ENCODE measurements at places on chromosomes 11 and 22.
A peak's percentile ranks its signal among the peaks of the same experiment; 100 is the strongest.

DNA sequence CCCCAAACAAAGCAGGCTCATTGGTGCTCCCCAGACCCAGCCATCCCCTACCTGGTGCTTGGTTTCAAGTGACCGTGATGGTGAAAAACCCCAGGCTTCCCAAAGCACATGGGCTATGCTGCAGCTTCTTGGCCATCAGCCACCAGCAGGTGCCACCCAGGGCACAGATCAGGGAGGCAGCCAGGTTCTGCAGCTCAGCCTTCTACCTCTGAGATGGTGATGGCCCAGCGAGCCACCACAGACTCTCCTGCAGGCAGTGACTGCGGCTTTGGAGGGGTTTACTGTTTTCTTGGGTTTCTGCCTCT is 70.0 kb upstream of the ALX4 start:
- DNase-seq, result no peak

- no peak for DNase-seq
Measured at GRCh38 chr11:88434333-88434976, 96.9 kb upstream of the CTSC start.

- DNase-seq, result no peak
Measured at GRCh38 chr22:39365492-39365780, 15.6 kb downstream of the SYNGR1 start.

- peak; percentile 32 for DNase-seq
Measured at GRCh38 chr22:46086577-46087335, 63.6 kb upstream of the PPARA start.

DNA sequence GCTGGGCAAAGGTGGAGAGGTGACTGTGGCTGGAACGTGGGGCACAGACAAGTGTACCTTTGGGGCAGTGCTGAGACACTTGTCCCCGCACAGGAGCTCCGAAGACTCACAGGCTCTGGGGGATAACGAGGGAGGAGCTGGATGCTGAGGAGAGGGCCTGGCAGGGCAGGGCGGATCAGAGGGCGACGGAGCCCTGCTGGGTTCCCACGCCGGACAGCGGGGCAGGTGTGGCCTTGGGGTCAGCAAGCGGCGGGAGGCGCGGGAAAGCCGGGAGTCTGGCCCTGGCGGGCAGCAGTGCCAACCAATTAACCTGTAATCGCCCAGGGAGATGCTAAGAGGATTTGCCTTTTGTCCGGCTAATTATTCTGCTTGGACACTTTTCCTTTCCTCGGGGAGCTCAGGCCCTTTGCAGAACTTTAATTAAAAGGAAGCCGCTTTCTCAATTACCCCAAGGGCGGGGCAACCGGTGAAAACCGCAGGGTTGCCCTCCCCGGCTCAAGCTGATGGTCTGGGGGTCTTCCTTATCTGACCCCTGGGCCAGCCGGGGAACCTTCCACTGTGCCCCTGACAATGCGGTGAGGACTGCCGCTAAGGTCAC is 71.5 kb downstream of the WNT7B start:
- no peak for DNase-seq

- DNase-seq, result no peak
Measured at GRCh38 chr11:128862406-128862805, 4.7 kb downstream of the KCNJ1 start.

DNA sequence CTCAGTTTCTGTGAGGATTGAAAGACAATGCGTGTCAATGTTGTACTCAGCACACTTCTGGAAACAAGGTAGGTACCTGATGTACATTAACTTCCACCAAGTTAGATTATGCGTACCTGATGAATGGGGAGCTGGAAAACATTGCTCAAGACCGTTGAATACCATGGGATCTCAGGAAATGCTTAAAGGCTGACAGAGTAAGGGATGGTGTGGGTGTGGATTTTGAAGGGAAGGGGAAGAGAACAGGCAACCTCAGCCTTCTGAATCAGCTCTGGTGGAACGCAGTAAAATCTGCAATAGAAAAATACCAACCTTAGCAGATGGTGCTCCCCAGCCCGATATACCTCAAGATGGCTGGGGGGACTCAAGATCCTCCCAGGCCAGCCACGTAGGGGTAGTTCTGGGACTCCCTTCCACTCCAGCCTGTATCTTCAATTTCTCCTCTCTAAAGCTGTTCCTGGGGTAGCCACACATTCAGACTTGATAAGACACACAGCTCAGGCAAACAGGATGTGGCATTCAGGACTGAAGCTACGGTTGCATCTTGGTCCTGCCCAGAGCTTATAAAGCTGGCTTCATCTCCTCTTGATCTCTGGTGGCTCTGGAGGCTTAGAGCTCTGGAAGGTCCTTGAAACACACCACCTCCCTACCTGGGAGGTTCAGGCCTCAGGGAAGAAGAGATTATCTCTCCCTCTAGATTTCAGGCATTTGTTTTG is 111.8 kb downstream of the CTNND1 start:
- DNase-seq, result no peak

GRCh38 chr22:20983081-20983771 is 1.1 kb downstream of the LZTR1 start:
- no peak for DNase-seq

- peak; percentile 74 for DNase-seq
Measured at GRCh38 chr11:77819921-77820564, 479 bp downstream of the RSF1 start.

DNA sequence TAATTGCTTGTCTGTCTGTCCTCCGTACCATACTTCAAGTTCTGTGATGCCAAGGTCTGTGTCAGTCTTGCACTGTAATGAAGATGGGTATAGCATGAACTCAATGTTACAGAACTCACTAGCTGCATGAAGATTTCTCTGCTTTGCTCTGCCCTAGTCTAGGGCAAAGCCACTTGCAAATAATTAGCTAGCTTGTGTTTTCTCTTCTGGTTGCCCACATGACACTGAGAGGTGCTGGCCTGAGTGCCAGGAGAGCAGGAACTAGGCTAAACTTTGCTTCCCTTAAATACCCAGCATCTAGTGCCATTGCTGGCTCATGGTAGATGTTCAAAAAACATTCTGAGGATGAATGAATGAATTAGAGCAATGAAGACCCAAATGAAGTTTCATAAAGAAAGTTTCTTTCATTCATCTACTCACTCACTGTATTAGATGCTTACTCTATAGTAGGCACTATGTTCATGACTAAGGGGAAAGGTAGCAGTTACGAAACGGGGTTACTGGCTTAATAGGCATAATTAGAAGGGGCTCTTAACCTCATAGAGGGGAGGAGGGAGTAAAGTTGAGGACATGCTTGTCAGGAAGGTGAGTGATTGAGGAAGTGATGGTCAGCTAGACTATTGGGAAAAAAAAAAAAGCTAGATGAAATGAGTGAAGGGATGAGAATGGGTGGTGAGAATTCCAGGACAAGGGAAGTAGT is 4.4 kb upstream of the ENDOD1 start:
- DNase-seq, result no peak

GRCh38 chr22:28075358-28075981 is 156.4 kb upstream of the PITPNB start:
- DNase-seq, result peak; percentile 57

DNA sequence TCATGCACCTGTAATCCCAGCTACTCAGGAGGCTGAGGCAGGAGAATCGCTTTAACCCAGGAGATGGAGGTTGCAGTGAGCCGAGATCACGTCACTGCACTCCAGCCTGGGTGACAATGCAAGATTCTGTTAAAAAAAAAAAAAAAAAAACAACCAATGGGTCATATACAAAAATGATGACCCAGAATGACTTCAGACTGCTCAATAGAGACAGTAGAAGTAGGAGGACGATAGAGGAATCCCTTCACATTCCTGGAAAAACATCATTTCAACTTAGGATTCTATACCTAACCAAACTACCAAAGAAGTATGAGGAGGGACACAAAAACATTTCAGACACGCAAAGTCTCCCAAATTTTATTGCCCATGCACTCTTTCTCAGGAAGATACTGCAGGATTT is 14.1 kb upstream of the CBX7 start:
- no peak for DNase-seq

DNA sequence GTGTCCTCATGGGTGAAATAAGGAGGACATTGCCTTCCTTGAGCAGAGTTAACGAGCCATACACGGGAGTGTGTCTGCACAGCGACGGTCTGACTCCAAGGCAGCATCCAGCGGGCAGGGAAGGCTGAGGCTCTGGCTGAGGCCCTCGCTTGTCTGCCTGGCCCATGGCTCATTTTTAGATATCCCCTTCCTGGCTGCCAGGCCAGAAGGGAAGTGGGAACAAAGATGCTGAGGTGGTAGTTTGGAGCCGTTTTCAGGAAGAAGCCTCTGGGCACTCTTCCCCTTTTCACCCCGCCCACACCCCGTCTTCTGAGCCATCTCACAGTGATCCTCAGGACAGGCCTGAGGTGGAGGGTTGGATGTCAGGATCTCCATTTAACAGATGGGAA is 3.0 kb upstream of the SLCO2B1 start:
- DNase-seq, result no peak

All from right hindlimb (tissue), 1 donor.